Activated T-helper 1 cell treated with anti-CD3 and anti-CD28 coated beads, Interleukin-12 subunit alpha, Interleukin-12 subunit beta, Interleukin-2, Interleukin-4 antibody, amounts not matched to agents 30 ng/mL and 10 ng/mL and 1 ng/mL, durations not matched to agents 14 hours and 24 hours and 36 hours (primary cell): ENCODE measurements at places on chromosomes 1 and 21.

DNA sequence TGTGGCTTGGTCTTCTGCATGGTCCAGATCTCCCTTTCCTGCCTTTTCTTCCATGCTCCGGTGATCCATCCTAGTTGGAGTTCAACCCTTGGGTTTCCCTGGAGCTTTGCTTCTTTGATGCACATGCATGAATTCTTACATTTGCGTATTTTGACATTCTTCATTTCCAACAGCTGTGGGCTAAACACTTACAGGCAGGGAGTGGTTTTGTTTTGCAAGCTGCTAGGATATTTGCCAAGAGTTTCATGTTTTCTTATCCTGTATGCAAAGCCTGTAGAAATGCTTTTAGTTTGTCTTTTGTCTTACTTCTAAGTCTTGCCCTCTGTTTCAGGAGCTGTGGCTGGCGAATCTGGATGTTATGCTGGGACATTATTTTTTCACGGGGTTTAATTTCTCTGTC, 90.3 kb upstream of the PAXBP1 start:
- no peak for DNase-seq

- DNase-seq = no peak
Measured at GRCh38 chr1:230144010-230144614, 77.1 kb downstream of the GALNT2 start.

- DNase-seq = no peak
Measured at GRCh38 chr1:47137198-47137597, at the start of gene CYP4A22. TSS of gene CYP4A22 (plus strand) at chr1:47137441. CDS start at chr1:47137486, 45 bp downstream.

- no peak for DNase-seq
Measured at GRCh38 chr21:39087238-39088030, 95.8 kb downstream of the PSMG1 start.

DNA sequence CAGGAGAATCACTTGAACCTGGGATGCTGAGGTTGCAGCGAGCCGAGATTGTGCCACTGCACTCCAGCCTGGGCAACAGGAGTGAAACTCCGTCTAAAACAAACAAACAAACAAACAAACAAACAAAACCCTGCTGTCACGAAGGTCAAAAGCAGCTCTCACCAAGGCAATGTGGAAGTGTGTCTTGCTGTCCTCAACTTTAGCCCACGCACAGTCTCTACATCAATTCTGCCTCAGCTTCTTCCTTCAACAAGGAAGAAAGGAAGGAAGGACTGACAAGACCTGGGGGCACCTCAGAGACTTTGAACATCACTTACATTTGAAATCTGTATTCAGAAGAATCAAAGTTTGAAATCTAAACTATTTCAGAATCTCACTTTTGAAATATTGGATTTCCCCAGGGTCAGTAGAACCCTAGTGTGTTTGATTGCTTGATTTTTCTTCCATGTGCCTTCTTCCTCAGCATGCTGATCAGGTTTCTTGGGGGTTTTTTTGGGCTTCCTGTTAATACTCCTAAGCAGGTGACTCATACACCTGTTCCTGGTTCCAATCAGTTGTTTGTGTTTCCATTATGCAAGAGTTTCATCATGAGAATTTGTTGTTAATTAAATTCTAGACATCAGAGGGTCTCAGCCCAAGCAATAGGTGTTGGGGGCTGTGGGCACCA, 6.5 kb upstream of the CSTB start:
- DNase-seq = no peak
